ENCODE measurements at places on chromosomes 7 and 10.

GRCh38 chr10:51124852-51125251 lies 50.6 kb downstream of the PRKG1 start:
- DNase-seq: no peak

GRCh38 chr10:12445701-12446334 lies 96.5 kb downstream of the CAMK1D start:
- DNase-seq: no peak

DNA sequence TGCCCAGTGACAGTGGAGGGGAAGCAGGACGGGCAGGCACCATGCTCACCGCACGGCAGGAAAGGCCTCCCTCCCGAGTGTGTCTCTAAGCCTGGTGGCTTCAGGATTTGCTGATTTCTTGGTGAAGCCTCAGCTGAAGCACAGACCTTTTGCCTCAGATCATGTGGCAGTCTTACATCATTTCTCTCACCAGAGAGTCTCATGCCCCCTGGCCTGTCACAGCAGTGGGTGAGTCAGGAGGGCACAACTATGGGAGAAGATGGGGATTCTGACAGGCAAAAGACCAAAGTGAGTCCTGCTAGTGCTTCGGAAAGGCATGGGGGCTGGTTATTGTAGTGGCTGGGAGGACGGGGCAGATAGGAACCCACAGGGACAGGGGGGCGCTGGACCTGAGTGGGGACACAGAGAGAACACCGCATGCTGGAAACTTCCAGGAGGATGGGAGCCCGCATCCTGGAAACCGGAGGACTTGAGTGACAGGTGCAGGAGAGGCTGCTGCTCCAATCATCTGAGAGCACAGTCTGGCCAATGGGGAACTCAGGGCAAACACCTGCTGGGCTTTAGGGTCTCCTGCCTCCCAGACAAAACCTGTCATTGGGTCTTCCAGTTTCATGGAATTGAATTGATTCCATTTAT lies 166.8 kb downstream of the ADARB2 start:
- DNase-seq: no peak

DNA sequence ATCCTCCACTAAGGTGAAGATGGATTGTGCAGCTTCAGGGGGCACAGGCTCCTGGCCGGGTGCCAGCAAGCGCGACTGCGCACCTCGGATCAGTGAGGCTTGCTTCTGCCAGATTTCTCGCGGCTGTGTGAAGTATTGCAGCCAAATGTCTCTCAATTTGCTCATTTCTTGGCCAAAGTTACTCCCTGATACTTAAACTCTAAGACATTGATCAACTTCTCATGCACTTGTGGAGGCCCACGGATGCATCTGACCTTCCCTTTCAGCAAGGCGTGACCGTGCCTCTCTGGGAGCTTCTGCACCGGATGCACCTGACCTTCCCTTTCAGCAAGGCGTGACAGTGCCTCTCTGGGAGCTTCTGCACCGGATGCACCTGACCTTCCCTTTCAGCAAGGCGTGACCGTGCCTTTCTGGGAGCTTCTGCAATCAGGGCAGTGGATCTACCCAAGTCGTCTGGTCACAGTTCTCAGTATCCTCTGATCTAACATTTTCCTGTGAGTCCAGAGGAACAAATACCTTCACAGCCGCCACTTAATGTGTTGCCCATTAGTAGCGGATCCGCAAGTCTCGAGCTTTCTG lies 248.3 kb downstream of the ADARB2 start:
- DNase-seq: no peak
